Gastroesophageal sphincter (tissue), 4 donors: ENCODE measurements at places on chromosomes 12 and 14. TPM values are rescaled to one million over a fixed set of nuclear protein-coding genes. Genes with fewer than 3 reads are reported as not detected.
A peak's percentile ranks its signal among the peaks of the same experiment; 100 is the strongest.

ABCC9 gene
- total RNA-seq = 73.9 TPM

- peak; percentile 76 for ATAC-seq
These were observed 108.7 kb upstream of the NCOR2 start for GRCh38 chr12:124675881-124676713.

DNA sequence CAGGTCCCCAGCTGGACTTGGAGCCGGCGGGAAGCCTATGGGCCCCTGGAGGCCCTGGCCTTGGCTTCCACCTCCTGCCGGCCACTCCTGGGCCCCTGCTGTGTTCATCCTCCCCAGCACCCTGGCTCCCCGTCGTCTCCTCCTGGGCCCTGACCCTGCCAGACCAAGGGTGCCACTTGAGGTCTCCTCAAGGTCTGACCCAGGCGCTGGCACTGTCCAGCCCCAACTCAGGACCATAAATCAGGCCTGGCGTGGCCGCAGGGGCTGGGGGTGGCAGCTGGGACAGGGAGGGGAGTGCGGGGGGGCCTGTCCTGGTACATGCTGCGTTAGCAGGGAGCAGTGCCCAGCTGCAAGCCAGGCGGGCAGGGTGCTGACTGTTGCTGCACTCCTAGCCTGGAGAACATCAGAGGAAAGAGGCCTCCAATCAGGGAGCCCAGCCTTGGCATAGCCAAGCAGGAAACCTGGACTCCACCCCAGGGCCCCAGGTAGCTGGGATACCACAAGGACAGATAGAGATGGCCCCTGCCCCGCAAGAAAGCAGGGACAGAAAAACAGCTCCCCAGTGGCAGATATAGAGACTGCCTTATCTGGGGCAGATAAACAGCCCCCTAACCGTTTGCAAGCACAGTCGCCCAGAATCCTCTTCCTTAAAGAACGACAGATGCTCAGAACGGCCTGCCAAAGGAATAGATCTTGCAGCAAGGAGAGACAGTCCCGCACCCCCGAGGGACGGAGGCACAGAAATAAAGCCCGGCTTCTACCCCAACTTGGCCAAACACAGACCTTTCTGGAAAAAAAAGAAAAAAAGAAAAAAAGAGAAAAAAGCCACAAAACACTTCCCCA, 6.5 kb upstream of the ATG101 start:
- ATAC-seq = no peak

PTPRR gene
- 0.42 TPM for total RNA-seq

DNA sequence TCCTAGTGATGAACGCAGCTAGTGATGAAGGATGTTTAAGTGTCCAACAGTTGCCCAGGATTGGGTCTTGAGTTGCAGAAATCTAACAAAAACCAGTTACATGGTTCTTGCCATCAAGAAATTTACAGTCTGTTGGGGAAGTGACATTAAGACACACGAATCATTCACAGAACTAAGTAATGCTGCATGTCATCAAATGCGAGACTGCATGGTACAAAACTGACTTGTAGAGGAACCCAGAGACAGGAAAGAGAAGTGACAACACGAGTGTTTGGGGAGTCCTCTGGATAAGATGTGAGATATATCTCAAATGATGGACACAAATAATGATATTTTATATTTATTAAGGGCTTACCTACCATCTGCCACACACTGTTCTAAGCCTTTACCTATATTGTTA, 6.1 kb upstream of the SYNE3 start:
- ATAC-seq = no peak

PGF gene
- 17.9 TPM for total RNA-seq

IL26 gene
- total RNA-seq = not detected

DNA sequence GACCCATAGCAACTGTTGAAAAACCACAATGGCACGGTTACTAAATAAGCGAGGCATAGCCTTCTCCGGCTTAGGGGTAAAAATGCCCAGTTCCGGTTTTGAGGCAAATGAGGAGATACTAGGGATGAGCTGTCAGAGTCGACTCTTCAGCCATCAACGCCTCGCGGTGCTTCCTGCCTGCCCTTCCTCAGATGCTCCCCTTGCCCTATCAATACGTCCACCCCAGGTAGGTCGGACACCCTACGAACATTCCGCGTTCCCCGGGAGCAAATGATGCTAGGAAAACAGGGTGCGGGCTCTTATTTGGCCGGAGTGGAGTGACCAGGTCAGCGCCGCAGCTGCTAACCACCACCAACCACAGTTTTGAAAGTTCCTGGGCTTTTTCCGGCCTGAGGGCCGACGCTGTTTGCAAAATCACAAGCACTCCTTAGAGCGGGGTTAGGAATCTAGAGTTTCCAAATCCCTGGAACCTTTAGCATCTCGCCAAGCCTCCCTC, 1.2 kb downstream of the SRSF9 start:
- peak; percentile 5 for ATAC-seq

DNA sequence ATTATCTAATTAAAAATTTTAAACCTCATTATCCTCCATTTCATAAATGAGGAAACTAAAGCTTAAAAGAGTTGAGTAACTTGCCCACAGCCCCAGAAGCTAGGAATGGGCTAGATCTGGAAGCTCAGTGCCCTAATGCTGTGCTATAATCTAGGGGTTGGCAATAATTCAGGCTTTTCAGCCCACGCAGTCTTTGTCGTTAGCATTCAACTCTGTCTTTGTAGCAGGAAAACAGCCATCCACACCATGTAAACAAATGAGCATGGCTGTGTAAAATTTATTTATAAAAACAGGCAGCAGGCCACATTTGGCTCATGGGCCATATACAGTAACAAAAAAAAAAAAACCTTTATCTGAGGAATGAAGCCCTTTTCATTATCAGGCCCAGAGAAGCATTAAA, 92.4 kb upstream of the OVCH1 start:
- no peak for ATAC-seq

DNA sequence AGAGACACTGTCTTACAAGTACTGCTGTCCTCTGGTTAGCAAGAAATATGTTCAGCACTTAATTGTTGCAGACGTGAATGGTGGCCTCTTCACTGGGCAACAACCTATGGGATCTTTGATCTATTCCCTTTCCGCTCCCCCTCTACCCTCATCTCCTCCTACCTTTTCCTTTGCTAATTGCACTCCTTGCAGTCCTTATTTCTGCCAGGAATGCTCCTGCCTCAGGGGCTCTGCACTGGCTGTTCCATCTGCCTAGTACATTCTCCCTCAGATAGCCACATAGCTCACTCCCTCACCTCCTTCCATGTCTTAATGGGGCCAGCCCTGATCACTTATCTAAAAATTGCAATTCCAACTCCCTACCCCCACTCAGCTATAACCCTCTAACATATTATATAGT, 4.5 kb upstream of the NFYB start:
- ATAC-seq = no peak

SPRYD3 gene
- total RNA-seq = 137 TPM

WDHD1 gene
- 0.94 TPM for total RNA-seq
